Left kidney (tissue), 8 donors: ENCODE measurements at places on chromosomes 4 and X.

DNA sequence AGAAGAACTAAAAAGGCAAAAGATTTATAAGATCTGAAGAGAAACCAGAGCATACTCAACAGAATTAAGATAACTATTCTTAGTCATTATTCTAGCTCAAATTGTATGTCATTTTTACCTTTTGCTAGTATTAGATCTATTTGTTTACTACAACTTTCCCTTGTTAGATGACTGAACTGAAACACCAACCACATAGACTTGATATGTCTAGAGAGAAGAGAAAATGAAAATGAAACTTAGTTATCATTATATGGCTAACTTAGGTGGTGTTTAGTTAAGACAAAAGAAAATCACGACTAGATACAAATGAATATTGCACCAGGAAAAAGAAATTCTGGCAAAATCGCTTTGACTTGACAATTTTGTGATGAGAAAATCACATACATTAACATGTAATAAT lies 690.8 kb downstream of the PCDH18 start:
- DNase-seq: no peak

DNA sequence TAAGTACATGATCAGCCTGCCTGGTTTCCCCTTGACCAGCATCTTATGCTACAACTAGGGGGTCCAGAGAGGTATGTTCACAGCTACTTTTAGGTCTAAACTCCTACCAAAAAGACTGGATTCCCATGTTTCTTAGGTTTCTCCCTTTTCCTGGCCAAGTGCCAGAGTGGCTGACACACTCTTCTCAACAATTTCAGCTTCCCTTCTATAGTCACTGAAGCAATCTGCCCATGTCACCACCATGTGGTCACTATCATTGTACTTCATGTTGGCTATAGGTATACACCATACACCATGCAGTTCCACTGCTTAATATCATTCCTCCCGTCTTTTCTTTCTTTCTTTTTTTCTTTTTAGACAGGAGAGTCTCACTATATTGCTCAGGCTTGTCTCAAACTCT lies 66.9 kb downstream of the KLHL13 start:
- DNase-seq: no peak

DNA sequence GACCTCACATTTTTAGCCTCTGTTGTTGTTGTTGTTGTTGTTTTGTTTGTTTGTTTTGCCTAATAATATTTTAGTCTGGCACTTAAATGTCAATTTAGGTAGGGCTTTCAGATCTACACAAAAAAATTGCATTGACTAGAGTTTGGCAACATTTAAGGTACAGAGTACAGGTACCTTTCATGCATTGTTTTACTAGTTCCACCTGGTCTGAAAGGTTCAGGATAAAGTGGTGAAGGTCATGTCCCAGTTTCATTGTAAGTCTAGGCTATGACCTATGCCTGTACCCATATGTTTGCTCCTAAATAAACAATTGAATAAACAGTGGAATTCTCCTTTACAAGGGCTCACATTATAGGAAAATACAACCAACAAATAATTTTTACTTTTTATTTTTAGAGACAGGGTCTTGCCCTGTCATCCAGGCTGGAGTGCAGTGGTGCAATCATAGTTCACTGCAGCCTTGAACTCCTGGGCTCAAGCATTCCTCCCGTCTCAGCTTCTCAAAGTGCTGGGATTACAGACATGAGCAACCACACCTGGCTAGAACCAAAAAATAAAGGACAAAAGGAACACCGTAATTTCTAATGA lies 13.8 kb downstream of the RNF128 start:
- DNase-seq: no peak

- DNase-seq: no peak
Measured at GRCh38 chrX:154372612-154373022, 1.8 kb downstream of the FLNA start.

- DNase-seq: peak; percentile 80
Measured at GRCh38 chrX:68827848-68828624, 785 bp upstream of the EFNB1 start.

GRCh38 chr4:84753321-84753972 lies 170.5 kb downstream of the CDS1 start:
- DNase-seq: no peak
